T-helper 17 cell (primary cell): ENCODE measurements at places on chromosomes 7 and 10. TPM values are rescaled to one million over a fixed set of nuclear protein-coding genes. Genes with fewer than 3 reads are reported as not detected.

Gene AP5Z1
- total RNA-seq: 112 TPM

Gene PKD2L1
- 0.80 TPM for total RNA-seq

Gene HTR7
- not detected for total RNA-seq

GRCh38 chr10:69884686-69885085 is 83.0 kb downstream of the COL13A1 start:
- DNase-seq: no peak

GRCh38 chr7:96330193-96330592 is 8.3 kb upstream of the SLC25A13 start:
- DNase-seq: no peak

Gene SDK1
- 0.12 TPM for total RNA-seq

Gene NEURL1
- 0.50 TPM for total RNA-seq
